Stimulated activated naive B cell treated with anti-CD40 and anti-IgM and Interleukin-4, amounts not matched to agents 10 μg/mL and 1 μg/mL and 100 μg/mL, for 72 hours (primary cell): ENCODE measurements at places on chromosomes 7 and 10.

DNA sequence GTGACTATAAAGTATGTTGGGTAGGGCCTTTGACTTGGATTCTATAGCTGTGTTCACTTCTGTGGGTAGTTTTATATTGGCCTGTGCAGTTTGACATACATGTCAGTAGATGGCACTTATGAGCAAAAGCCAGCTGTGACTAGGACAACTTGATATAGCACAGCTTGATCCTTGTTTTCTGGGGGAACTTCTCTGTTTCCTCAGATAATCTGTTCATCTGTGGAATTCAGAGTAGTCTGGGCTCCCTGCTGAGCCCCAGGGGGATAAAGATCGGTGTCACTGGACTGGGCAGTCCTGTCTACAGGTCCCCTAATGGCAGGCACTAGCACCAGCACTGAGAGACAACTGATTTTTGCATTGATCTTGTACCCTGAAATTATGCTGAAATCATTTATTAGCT, 25.4 kb downstream of the CYP2C9 start:
- DNase-seq, result no peak

DNA sequence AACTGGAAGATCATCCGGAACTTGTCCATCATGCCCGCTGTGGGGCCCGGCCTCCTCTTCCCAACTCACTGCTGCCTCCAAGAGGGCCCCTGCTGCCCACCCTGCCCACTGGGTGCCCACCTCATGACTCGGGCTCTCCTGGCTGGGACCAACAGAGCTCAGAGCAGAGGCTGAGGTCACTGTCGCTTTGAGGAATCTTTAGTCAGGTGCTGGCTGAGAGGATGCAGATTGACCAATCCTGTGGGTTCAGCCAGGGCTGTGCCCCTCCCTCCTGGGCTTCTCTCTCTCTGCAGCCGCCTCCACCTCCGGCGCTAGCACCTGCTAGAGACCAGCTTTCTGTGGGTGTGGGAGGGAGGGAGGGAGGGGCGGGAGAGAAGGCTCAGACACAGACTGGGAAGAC, at the start of gene CALHM1:
TSS of gene CALHM1 (minus strand) at position 181 of the 400 bp plus-strand sequence. CDS start at position 32, 149 bp downstream.
- no peak for DNase-seq

DNA sequence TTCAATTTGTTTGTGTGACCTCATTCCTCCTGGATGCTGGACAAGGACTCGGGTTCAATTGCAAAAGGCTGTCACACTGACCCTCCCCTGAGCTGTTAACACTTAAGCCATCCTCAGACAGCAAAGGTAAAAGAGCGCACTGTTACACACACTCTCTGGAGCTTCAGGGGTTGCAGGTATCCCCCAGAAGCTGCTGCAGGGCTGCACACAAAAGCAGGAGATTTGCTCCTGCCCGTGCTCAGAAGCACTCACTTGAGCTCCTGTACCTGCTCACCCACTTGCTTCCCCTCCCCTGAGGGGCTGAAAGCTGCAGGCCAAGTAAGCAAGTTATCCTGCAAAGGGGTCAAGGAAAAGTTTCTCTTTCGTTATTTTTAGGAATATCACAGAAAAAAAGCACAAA, 886.2 kb upstream of the ZWINT start:
- DNase-seq, result no peak

- no peak for DNase-seq
Measured at GRCh38 chr10:6694447-6695140, 114.5 kb upstream of the PRKCQ start.

GRCh38 chr7:43952028-43952427, 25.8 kb downstream of the UBE2D4 start:
- no peak for DNase-seq

GRCh38 chr10:68153473-68154210, 44.4 kb downstream of the MYPN start:
- no peak for DNase-seq

GRCh38 chr7:98394377-98394836, 6.5 kb downstream of the BAIAP2L1 start:
- no peak for DNase-seq

- DNase-seq, result no peak
Measured at GRCh38 chr7:156105337-156106106, 293.3 kb upstream of the SHH start.

DNA sequence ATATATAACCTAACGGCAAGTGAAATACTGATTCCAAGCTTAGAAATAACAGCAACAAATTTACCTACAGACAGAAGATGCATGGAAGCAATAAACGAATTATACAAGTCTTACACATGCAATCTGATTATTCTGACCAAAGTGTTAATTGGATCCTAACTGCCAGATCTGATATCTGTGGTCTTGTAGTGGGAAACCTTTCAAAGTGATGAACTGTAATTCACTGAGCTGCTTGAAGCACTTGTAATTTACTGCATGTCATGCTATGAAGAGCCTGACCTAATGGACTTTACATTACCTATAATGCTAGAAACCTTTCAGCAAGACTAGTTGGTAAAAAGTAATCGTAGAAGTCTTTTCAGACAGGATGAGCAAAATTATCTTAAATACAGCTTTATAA, 205.6 kb downstream of the FOXP2 start:
- no peak for DNase-seq

- DNase-seq, result no peak
Measured at GRCh38 chr7:100801833-100802568, 25.3 kb downstream of the EPHB4 start.

DNA sequence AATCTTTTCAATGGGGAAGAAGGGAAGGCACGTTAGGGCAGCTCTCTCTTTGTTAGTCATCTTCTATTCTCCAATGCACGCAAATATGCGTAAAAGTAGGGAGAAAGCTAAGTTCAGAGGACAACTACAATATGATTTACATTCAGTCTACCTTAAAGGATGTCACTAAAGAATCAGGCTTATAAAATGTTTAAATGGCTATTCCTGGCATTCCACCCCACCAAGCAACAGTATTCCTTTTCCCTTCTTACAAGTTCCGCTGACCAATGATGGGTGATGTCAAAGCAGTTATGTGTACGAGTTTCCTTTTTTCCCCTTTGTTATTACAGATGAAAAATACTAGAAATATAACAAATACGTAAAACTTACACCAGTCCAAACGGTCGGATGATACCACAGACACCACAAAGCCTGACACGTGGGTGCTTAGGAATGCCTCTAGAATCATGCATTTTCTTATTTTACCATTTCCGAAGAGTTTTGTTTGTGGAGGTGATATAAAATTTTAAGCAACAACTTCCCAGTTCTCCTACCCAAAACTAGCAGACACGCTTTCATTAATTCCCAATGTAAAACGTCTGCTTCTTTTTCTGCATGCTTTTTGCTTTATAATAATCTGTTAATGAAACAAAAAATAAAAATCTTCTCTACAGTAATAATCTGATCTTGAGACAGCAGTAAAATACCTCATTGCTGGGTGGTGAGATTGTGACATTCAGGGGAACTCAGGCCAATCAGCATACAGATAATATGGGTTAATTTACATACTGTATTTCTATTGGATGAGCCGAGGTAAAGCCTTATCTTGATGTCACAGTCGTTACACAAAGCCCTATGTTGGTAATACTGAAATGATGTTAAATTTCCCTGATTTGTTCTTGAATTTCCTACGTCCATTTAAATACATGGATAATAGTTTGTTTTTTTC, 708 bp upstream of the GPR85 start:
- no peak for DNase-seq

GRCh38 chr7:118183428-118183785, 557 bp upstream of the LSM8 start:
- DNase-seq, result no peak

DNA sequence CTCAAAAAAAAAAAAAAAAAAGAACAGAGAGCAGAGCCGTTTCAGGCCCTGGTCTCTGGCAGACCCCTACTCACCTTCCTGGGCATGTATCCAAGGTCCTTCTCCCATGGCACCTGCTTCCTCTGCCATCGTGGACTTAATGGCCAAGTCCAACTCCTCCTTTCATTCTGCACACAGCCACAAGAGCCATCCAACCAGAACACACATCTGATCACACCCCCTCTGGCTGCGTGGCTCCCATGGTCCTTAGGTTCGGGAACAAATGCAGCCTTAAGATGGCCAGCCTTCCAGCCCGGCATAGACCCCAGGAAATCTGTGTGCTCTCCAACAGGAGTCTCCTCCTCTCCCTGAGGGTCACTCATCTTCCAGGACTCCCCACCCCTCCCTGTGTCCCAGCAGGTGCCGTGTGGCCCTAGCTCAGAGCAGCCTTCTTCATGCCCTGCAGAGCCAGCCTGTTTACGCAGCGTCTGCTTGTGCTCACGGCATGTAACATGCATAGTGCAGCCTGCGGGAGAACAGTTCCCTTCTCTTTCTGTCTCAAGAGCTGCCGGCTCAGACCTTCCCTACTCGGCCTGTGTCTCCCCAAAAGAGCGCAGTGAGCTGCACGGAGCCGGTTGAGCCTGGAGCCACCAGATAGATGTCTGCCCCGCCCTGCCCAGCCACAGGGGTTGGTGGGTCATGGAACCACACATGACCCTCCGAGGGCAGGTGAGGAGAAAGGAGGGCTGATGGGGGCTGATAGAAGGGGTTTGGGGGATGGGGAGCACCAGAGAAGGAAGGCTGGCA, 157.3 kb downstream of the NRF1 start:
- no peak for DNase-seq

GRCh38 chr10:99870123-99870730, 87.8 kb downstream of the ABCC2 start:
- DNase-seq, result no peak

- DNase-seq, result no peak
Measured at GRCh38 chr10:51082857-51083256, 8.6 kb downstream of the PRKG1 start.

- DNase-seq, result no peak
Measured at GRCh38 chr7:155440018-155440410, 17.9 kb upstream of the EN2 start.

DNA sequence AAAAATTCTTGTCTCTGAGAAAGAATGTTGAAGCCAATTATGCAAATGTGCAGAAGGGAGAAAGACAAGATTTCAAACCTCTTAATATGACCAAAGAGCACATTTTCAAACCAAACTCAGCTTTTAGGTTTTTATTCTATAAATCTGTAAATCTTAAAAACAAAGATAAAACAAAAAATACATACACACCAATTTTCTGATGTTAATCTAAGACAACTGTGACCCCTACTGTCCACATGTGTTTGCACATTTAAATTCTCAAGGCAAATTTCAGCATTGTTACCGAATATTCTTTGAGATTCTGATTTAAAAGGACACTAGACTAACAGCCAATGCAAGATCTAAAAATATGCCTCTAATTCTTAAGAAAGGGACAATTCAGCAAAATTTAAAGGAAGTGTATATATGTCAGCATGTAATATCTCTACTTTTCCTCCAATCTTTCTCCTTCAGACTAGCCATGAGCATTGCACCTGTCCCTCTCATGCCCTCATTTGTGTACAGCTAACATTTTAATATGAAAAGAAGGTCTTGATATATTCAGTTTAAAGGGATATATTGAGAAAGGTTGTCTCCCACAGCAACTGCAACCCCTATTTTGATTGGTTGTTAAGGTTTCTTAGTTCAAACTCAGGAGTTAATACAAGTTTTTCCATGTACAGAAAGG, 417.9 kb downstream of the IPMK start:
- DNase-seq, result no peak

DNA sequence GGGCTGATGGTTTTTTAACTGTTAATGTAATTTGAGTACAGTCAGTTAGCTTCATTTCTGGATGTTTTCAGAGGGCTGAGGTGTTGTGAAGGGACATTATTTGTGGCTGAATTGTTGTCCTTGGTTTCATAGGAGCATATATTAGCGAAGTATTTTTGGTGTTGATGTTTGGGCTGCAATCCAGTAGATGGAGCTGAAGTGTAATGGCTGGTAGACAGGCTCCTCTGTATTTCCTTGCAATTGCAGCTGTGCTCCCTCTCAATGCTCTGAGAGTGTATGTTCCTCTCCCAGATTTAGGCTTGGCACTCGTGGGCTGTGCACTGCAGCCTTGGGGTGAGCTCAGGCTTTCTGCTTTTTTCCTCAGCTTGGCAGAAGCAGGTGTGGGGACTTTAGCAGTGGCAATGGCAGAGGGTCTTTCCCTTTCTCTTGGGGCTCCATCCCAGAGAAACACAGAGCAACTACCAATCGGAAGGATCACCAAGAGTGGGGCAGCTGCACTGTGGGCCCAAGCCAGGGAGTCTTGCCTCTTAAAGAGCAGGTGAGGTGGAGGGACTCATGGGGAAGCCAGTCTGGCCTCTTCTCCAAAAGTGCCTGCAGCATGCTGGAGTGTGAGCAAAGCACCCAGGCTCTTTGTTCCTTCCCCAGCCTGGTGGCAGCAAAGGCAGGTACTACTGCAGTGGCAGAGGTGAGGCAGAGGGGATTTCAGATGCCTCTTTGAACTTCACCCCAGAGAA, 544.4 kb downstream of the SH2D4B start:
- no peak for DNase-seq

GRCh38 chr10:97016728-97017473, 168.9 kb downstream of the SLIT1 start:
- peak; percentile 24 for DNase-seq

GRCh38 chr10:129909531-129910256, 54.4 kb downstream of the EBF3 start:
- DNase-seq, result no peak

DNA sequence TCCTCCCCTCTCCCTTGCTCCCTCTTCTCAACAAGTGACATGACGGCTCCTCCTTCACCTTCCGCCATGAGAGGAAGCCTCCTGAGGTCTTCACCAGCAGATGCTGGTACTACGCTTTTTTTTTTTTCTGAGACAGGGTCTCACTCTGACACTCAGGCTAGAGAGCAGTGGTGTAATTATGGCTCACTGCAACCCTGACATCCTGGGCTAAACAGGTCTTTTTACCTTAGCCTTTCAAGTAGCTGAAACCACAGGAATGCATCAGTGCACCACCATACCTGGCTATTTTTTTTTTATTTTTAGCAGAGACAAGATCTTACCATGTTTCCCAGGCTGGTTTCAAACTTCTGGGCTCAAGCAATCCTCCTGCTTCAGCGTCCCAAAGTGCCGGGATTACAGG, 43.6 kb downstream of the MDH2 start:
- DNase-seq, result no peak

DNA sequence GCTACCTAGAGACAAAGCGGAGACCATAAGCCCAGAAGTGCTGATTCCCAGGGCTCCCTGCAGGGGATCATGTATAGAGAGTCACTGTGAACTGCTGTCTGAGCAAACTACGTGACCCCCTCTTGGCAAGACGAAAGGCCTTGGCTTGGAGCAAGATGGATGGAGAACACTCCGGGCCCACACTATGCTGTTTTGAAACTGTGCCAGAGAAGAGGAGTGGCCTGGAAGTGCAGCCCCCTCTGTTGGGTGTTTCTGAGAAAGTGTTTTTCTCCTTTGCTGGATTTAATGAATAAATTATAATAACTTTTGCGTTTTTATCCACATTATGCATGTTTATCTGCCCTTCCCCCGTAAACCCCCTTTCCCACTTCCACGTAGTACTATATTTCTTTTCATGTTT, 639.3 kb upstream of the GALNT17 start:
- no peak for DNase-seq

GRCh38 chr10:30705101-30705624, 75.6 kb upstream of the LYZL2 start:
- DNase-seq, result peak; percentile 38

- DNase-seq, result no peak
Measured at GRCh38 chr7:7416031-7416858, 119.4 kb downstream of the COL28A1 start.
